ENCODE measurements at places on chromosomes 2 and 18.

GRCh38 chr2:162073888-162074631 is at the start of gene DPP4:
Gene DPP4 (minus strand): TSS chr2:162074215. CDS start chr2:162073981, 234 bp downstream.
- DNase-seq: peak; percentile 75

DNA sequence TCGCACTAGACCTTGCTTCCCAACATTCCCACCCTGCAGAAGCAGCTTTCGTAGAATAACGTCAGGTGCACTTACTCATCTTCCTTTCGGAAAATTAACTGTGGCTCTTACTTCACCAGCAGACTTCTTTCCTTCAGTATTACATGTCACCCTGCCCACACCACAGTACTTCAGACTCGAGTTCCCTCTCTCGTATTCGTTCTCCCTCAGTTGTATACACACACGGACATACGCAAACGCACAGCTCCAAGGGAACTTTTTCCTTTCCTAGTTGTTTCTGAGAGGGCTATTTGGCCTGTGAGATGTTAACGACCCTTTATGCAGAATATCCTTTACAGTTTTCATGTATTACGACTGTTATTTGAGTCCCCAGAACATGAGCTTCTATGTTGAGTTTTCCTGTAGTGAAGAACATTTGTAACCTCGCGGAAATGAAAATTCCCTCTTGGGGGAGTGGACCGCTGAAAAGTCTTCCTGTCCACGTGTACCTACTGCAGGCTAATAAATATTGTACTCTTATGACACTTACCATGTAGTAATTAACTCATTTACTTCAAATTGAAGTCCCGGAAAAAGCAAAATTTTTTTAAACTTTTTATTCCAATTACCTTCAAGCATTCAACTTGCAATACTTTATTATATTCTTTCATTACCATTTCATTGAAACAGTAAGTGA is 908 bp downstream of the ERLEC1 start:
- peak; percentile 7 for DNase-seq

- no peak for DNase-seq
These were observed 144.6 kb downstream of the TDRD15 start for GRCh38 chr2:21268197-21268877.

DNA sequence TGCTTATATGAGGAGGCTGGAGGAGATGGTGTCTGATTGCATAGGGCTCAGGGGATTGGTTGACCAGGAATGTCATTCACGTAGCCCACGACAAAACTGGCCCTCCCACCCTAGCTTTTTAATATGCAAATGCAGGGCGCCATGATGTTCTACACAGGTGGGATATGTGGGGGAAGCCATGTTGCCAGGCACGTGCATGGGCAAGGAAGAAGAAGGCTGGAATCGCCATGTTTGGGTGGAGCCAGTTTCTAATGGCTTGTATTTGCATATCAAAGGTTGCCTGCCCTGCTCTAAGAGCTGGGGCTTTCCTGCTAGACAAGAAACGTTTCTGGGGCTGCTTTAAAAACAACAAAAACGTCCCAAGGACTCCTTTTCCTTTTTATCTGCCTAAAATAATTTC is 26.5 kb upstream of the LINC00305 start:
- DNase-seq: no peak

DNA sequence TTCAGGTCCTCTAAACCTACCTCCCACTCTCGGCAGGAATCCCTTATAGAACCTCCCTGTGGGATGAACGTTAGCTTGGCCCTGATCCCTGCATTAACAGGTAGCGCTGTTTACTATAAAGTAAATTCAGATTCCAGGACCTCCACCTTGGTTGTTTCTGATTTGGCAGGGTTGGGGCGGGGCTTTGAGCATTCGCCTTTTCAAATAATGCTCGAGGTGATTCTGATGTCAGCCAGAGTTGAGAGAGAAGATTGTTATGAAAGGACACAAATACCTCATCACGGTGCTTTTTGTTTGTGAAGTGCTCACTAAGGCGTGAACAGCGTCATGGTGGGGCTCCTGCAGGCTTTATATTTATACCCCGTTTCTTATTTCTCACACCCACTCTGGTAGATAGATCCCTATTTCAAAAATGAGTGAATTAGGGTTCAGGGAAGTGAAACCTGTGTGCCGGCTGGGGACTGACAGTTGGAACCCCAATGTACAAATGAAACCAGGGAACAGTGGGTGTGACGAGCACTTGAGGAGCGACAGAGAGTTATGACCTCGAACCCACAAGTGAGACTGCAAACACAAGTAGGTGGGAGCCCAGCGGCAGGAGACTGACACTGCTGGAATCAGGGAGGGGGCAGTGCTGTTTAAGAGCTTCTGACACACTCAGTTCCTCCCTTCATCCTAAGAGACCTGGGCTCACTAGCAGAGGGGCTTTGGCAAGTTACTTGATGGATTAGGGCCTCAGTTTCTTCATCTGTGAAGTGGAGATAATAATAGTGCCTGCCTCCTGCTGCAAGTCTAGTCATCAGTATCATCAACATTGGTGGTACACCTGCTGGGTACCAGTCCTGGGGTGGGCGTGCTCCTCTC is 14.2 kb upstream of the CXCR4 start:
- DNase-seq: no peak

- DNase-seq: no peak
These were observed 51.0 kb upstream of the B3GNT2 start for GRCh38 chr2:62144689-62145477.

GRCh38 chr2:219459460-219460311 is 25.0 kb downstream of the SPEG start:
- peak; percentile 89 for DNase-seq

- DNase-seq: no peak
These were observed 2.0 kb upstream of the ITGA6 start for GRCh38 chr2:172425336-172425735.

DNA sequence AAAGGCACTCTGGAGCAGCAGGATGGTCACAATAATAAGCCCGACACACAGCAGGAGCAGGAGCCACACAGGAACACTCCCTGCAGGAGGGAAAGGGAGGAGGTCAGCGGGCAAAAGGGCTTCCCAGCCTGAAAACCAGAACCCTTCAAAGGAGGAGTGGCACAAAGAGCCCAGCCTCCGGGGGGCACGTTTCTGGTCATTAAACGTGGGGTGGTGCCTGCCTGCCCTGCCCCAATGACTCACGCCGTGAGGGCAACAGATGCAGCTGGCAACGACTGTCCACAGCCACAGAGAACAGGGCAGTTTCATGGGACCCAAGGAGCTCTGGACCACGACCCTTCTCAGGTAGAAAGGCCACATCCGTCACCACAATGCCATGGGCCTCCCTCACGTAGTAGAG is 3.0 kb downstream of the PREB start:
- no peak for DNase-seq

GRCh38 chr2:64143169-64144056 is 807 bp downstream of the PELI1 start:
- DNase-seq: peak; percentile 62

GRCh38 chr2:2656115-2657011 is 325.3 kb upstream of the MYT1L start:
- DNase-seq: no peak

GRCh38 chr2:144654523-144654922 is 134.6 kb upstream of the ZEB2 start:
- no peak for DNase-seq

DNA sequence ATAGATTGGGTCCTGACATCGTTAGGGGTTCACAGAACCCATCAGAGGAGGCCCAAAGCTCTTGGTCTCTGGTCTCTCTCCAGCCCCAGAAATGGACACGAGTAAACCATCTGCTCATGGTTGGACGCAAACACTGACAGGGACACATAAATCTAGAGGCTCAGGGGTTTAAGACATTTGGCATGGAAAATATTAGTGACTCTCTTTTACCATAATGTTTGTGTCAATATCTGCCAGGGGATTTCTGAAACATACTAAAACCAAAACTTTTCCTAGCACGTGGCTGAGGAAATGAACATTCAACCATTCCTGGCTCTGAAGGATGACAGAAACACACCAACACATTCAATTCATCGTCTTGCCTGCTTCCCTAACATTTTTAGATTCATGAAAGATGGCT is 226.2 kb downstream of the SP3 start:
- DNase-seq: no peak

DNA sequence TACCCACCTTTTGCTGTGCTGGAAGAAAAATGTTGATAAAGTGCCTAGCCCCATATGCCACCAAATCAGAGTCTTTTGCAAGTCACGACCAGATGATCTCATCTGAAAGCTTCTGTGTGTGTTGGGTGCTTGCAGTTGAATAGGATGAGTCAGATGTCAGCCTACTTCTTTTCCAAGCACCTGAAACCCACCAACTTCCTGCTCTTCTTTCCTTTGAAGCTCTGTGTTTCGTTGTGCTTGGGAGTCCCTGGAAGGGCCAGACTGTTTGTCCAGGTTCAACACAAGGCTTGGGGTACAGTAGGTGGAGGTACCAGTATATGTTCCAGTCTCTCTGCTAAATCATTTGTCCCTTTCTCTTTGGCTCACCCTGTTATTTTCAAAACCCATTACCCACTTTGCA is 36.8 kb upstream of the LCLAT1 start:
- DNase-seq: no peak

GRCh38 chr2:180848393-180848792 is 132.0 kb upstream of the UBE2E3 start:
- DNase-seq: no peak

DNA sequence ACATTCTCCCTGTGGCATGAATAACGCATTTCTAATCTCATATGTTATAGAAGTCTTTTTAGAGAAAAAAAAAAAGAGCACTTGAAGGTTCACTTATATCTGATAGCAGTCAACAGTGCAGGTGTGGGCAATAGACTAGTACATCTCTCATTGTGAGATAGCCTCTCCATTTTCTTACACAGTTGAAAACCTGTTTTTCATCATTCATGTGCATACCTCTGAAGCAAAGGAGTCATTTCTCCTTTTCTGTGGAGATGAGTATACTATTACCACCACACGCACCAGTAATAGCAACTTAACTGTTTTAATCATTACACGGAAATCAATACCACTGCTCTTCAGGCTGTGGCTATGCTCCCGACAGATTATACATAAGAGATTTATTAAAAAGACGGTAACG is 1653.3 kb upstream of the TMEFF2 start:
- DNase-seq: no peak

- no peak for DNase-seq
These were observed 50.3 kb upstream of the TLK1 start for GRCh38 chr2:171210864-171211431.

- DNase-seq: no peak
These were observed 1175.1 kb upstream of the ACVR2A start for GRCh38 chr2:146669735-146670134.

GRCh38 chr2:233489666-233490065 is 76.9 kb downstream of the USP40 start:
- DNase-seq: no peak

GRCh38 chr18:54389143-54389505 is 31.4 kb downstream of the C18orf54 start:
- DNase-seq: no peak

DNA sequence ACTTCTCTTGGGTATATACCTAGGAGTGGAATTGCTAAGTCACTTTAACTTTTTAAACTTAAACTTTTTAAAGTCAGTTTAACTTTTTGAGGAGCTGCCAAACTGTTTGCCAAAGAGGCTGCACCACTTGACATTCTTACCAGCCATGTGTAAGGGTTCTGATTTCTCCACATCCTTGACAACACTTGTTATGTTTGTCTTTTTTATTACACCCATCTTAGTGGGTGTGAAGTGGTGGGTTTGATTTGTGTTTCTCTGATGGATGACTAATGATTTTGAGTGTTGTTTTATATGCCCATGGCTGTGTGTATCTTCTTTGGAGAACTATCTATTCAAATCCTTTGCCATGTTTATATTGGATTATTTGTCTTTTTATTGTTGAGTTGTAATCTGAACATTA is 13.6 kb downstream of the ASAP2 start:
- DNase-seq: no peak

GRCh38 chr2:48519593-48519992 is 10.4 kb upstream of the STON1 start:
- DNase-seq: no peak

DNA sequence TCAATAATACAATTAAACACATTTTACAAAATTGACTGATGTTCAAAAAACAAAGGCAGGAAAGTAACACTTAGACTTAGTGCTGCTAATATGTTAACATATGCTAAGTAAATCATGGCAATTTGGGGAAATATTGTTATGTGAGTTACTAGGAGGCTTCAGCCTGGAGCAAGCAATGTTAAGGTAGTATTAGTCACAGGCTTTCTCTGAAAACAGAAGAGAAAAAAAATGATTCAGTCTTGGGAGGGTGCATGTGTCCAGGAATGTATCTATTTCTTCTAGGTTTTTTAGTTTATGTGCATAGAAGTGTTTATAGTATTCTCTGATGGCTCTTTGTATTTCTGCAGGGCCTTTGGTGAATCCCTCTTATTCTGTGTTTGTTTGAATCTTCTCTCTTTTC is 345.8 kb upstream of the TFPI start:
- DNase-seq: no peak

- DNase-seq: peak; percentile 30
These were observed 285.1 kb downstream of the SLC4A3 start for GRCh38 chr2:219912491-219912921.

Data from iPS-NIHi11 (cell line).